HL-60 (cell line): ENCODE measurements at places on chromosomes 4 and X.
A peak's percentile ranks its signal among the peaks of the same experiment; 100 is the strongest.

- DNase-seq: no peak
Observed at GRCh38 chr4:56804551-56804950, 16.9 kb downstream of the SPINK2 start.

DNA sequence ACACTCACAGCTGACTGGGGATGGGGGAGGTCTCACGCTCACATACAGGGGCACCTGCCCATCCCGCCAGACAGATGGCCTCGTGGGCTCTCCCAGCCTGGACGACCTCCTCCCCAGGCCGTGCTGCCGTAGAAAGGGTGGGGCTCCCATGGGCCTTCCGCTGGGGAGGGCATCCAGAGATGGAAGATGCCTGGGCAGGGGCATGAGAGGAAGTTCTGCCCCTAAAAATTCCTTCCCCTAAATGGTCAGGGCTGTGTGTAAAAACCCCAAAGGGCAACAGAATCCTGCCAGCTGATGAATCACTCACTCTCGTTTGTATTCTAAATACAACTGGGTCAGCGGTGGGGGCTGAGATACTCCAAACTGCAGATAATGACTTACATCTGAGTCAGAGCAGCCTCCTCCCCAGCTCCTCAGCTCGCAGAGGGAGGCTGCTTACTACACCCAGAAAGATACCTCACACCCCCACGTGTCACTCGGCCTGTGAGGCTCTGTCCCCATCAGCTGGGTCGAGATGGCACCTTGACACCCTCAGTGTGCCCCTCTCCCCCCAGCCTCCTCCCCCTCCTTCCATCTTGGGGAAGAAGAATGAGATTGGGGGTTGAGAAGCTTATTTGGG is 10.1 kb downstream of the WDR1 start:
- no peak for DNase-seq

DNA sequence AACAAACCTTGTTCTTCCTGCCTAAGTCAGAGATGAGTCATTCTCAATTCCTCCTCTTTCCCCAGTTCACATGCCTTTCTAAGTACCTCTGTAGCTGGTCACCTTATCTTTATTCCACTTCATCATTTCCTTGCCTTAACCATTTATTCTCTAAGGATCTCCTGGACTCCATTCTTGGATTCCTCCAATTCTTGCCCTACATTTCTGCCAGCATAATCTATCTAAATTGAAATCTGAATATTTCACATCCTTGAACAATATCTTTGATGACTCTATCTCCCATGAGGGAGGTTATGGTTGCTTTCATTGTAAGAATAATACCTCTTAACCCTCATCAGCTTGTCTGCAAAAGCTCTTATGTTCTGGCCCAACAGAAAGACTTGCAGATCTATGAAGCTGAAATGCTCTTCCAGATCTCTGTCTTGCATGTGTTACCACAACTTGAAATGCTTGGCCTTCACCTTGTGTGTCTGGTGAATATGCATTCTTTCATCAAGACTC is 28.6 kb upstream of the PDE5A start:
- no peak for DNase-seq

- DNase-seq: no peak
Observed at GRCh38 chr4:72744103-72744725, 175.2 kb upstream of the ADAMTS3 start.

DNA sequence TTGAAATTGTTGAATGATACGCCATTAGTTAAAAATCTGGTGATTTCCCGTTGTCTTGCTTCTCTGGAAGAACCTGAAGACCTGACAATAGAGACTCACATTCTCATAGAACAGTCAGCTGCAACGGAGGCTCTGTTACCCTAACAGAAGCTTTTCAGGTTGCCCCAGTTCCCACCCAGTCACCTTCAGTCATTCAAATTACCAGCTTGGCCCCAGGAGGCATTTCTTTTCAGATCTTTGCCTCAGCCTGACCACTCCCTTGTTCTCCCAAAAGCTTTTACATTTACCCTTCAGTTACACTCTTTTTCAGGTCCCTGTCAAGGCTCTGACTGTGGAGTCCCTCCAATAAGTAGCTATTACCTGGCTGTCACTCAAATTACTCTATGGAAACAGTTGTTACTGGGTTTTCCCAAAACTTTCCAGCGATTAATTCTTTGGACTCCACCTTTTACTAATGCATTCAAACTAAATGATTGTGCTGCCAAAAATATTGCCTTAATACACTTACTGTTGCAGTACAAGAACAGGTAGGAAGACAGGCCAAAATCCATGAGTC is 162.2 kb upstream of the FTHL17 start:
- no peak for DNase-seq

- no peak for DNase-seq
Observed at GRCh38 chr4:94978904-94979303, 221.1 kb downstream of the BMPR1B start.

- no peak for DNase-seq
Observed at GRCh38 chrX:346034-346813, 27.6 kb upstream of the GTPBP6 start.

DNA sequence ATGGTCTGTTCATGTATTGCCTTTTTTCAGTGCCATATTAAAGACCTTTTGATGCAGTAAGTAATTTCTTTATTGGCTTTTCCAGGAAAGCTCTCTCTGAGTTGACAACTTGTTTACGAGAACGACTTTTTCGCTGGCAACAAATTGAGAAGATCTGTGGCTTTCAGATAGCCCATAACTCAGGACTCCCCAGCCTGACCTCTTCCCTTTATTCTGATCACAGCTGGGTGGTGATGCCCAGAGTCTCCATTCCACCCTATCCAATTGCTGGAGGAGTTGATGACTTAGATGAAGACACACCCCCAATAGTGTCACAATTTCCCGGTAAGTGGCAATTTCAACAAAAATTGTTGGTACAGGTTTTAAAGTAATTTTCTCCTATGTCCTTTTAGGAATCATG is 148.0 kb downstream of the STIM2 start:
- DNase-seq: no peak

GRCh38 chrX:15241301-15241700 is 28.6 kb downstream of the ASB9 start:
- DNase-seq: no peak

DNA sequence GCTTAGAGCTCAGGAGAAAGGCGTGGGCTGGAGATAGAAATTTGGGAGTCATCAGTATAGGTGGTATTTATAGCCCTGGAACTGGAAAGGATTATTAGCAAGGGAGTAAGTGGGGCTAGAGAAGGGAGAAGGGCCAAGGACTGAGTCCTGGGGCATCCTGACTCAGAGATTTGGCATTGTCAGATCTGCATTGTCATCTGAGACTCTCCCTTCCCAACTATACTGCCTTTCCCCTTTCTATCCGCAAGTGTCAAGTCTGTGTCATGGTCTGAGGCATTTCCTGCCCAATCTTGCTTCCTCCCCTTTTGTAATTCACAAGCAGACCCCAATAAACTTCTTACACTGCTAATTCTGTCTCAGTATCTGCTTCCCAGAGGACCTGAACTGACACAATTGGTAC is 24.4 kb upstream of the SLC25A43 start:
- DNase-seq: no peak

DNA sequence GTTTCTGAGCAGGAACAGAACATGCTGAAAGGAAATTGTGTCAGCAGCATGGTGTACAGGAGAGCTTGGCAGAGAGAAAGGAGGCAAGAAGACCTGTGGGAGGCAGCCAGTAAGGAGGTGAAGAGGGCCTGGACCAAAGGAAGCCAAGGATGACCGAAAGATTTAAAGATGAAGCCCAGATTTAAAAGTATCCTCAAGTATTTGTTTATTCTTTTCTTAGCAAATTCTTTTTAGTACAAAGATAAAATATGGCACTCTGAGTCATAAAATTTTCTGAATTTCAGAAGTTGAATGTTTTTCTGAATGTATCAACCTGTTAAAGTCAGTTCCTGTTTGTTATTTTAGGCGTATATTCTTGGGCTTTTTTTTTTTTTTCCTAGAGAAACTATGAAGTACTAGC is 3.5 kb downstream of the PKD2 start:
- DNase-seq: peak; percentile 15

- no peak for DNase-seq
Observed at GRCh38 chrX:100802843-100803242, 17.3 kb upstream of the CSTF2 start.

GRCh38 chr4:103074744-103075434 is 1.7 kb downstream of the SLC9B2 start:
- DNase-seq: no peak

DNA sequence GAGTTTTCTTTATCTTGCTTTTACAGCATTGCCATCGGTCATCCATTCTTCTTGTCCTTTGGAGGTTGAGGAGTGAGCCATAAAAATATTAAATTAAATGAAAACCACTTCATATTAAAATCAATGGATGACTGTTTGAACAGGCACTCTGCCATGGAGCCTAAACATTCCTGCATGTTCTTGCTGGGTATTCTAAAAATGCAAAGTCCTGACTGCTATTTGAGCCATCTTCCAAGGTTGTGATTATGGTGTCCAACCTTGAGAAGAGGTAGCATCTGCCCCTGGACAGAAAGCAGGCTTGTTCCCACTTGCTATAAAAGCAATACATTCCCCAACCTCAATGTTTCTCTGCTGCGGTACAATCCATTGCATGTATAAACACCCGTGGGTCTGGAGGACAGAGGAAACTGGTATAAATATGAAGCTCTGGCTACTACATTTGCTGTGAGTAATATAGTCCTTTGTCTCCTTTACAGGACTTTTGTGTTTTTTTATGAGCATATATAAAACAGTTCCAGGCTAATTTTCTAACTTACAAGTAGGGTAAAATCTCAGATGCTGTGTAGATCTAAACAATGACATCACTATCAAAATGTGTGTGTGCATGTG is 70.9 kb upstream of the FAT4 start:
- DNase-seq: no peak

DNA sequence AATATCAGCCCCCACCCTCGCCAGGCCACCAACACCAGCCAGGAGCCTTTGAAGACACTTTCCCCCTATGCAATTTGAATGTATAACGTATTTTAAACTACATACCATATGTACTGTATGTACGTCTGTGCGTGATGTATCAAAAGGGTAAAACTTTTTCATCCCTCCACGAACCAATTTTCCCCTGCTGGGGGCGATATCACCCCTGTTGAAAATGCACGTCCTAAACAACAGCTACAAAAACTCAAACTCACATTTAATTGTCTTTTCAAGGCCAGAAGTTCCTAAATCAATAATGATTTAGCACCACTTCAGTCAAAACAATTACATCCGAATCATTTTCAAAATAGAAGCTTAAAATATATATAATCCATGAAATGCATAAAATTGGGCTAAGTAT is 1.4 kb downstream of the VEGFD start:
- no peak for DNase-seq

DNA sequence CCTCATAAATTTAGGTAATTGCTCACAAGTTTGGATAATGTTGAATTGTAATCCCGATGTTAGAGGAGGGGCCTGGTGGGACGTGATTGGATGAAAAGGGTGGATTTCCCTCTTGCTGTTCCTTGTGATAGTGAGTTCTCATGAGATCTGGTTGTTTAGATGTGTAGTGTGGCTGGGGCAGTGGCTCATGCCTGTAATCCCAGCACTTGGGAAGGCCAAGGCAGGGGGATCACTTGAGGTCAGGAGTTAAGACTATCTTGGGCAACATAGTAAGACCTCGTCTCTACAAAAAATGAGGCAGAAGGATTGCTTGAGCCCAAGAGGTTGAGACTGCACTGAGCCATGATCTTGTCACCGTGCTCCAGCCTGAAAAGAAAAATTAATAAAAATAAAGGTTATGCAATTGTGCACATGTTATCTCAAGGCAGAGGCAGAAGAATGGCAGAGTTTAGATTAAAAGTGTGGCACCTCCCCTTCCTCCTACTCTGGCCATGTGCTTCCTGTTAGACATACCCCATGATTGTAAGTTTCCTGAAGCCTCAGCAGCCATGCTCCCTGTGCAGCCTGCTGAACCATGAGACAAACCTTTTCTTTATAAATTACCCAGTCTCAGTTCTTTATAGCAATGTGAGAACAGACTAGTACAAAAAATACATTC is 36.5 kb downstream of the ERVMER34-1 start:
- peak; percentile 37 for DNase-seq

- DNase-seq: no peak
Observed at GRCh38 chr4:21992330-21992729, 43.8 kb upstream of the KCNIP4 start.

DNA sequence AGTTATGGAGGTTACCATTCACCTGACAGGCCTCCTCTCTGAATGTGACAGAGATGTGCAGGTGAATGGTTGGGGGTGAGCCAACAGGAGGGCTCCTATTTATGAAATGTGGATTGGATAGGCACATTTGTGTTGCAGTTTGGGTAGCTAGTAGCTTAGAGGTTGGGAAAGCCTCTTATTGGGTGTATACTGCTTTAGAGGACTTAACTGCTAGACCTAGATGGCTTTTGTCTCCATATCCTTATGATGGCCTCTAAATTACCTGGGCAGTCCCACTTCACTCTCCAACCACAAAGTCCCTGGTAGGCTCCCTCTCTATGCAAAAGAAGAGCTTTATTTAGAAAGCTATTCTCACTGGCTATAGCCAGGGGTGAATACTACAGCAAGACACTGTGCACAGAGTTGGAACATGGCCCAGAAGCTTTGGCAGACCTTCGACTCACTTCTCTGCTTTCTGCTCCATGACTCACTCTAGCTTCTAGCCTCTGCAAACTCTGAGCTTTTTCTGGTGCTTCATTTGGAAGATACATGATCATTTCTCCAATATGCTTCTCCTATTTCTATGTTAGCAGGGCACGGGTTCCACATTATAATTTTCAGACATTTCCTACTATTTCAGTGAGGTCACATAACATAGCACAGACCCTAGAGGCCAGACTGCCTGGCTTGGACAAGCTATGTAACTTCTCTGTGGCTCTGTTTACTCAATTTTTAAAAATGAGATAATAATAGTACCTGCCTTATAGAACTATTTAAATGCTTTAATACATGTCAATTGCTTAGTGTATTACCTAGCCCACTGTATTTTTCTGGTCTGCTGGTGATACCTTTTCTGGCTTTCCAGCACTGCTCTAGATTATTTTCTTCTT is 6.0 kb upstream of the VGLL1 start:
- DNase-seq: no peak

- peak; percentile 7 for DNase-seq
Observed at GRCh38 chrX:30713061-30713525, 59.9 kb downstream of the GK start.

GRCh38 chr4:184331268-184331995 is 113.8 kb upstream of the ENPP6 start:
- peak; percentile 16 for DNase-seq

DNA sequence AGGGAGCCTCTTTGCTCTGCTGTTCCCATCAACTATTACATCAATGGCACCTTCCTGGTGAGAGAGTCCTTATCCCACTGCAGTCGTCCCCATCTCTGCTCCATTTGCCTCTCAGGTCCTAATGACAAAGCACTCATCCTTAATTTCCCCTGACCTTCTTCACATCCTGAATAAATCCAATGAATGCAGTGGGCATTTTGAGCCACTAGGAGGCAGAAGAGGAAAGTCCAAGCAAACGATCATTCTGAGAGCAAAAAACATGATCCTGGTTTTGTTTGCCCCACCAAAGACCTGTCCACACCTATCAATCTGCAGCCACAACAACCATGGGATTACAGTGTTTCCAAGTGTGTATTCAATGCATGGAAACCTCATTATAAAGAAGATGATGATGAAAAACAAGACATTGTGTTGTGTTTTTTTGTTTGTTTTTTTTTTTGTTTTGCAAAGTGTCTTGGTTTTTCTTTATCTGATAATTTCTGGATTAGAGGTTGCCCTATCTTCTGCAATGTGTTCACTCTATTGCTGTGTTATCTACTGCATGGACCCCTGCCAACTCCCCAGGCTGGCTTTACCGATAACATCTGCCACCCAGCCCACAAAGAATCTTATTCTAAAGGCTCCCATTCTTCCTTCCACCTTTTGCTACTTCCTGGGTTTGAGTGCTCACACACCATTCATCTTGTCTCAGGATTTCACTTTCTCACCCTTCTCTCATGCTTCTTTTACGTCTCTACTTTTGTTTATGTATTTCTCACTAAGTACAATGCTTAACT is 207.2 kb downstream of the NLGN4X start:
- peak; percentile 16 for DNase-seq
